ENCODE measurements at places on chromosomes 1 and 21.

- DNase-seq: no peak
Observed at GRCh38 chr1:34199927-34200326, 23.2 kb downstream of the C1orf94 start.

GRCh38 chr1:218164930-218165700 is 120.0 kb upstream of the RRP15 start:
- DNase-seq: peak; percentile 33

DNA sequence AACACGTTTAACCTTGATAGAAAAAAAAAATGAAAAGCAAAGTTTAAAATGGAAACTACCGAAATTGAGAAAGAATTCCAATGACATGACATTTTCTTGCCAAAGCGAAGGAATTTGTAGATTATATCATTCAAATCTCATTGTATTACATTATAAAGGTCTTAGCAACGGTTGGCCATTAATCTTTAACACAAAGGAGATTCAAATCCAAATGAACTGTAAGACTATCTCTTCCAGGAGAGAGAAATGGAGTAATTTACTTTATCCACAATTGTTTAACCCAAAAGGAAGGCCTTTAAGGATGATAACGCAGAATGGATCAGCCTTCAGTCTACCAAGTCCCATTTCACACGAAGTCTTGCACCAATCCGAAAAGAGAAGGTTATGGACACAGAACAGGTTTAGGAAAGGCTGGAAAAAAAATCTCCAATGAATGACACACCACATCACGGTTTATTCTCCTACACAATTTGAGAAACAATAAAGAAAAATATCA is 1.5 kb downstream of the ENAH start:
- no peak for DNase-seq

DNA sequence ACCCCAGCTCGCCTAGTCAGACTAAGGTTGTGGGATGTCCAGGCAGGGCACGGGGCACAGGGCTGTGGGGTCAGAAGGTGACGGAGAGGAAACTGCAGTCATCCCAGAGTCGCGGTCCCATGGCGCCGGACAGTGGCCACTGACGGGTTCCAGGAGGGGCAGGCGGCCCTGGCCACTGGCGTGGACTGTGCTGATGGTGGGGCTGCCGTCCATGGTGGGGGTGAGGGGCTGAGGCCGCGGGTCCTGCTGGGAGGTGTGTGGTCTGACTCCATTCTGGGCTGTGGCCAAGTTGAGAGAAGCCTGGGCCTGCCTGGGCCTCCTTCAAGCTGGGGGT is 32.0 kb downstream of the PCNT start:
- DNase-seq: no peak

GRCh38 chr1:91804546-91805023 is 81.4 kb downstream of the TGFBR3 start:
- DNase-seq: no peak

DNA sequence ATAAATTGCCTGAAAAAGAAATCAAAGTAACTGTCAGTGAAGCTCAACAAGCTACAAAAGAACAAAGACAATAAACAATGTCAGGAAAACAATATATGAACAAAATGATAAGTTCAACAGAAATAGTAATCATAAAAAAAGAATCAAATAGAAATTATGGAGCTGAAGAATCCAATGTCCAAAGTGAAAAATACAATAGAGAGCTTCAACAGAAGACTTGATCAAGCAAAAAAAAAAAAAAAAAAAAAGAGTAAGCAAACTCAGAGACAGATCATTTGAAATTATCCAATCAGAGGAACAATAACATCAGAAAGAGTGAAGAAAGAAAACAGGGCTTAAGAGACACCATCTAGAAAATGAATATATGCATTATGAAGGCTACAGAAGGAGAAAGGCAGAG is 251.4 kb upstream of the SAMSN1 start:
- no peak for DNase-seq
